ENCODE measurements at places on chromosomes 16 and 17.

GRCh38 chr17:43020789-43021740, 1.1 kb downstream of the VAT1 start:
- no peak for DNase-seq

DNA sequence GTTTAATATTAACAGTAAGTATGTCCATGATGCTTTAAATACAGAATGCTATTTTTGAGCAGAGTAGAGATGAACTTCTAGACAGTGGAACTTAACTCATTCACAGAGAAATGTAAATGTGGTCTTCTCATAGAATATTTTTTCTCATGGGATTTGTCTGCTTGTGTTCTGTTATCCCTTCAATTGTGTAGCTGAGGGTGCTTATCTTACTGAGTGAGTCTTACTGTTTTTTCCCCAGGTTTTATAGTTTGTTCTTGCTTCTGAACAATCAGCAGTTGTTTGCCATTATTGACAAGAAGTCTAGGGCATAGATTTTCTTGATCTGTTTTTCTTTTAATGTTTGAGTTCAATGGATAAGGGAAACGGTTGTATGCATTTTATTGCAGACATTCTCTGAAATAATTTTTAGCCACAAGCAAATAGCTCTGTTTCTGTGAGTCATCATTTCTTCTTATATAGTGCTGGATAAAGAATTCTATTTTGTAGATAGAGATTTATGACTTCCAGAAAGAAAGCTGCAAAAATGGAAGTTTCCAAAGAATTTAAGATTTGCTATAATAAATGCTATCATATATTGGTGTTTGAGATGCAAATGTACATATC, 60.5 kb downstream of the NF1 start:
- no peak for DNase-seq

DNA sequence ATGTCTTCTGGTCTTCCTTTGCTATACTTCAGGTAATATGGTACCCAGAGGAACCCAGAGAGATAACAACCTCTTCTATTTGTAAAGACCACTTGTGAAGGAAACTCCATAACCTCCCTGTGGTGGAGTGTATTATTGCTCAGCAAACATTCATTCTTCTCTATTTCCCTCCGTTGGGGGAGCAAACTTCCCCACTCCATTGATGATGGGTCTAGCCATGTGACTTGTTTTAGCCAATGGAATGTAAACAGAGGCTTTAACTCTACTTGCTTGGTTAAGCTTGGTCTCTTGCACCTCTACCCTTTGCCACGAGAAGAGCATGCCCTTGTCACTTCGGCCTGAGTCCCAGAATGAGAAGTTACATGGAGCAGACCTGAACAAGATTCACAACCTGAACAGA, 30.0 kb upstream of the SKAP1 start:
- no peak for DNase-seq

GRCh38 chr17:58679263-58680037, 12.4 kb downstream of the TEX14 start:
- no peak for DNase-seq

DNA sequence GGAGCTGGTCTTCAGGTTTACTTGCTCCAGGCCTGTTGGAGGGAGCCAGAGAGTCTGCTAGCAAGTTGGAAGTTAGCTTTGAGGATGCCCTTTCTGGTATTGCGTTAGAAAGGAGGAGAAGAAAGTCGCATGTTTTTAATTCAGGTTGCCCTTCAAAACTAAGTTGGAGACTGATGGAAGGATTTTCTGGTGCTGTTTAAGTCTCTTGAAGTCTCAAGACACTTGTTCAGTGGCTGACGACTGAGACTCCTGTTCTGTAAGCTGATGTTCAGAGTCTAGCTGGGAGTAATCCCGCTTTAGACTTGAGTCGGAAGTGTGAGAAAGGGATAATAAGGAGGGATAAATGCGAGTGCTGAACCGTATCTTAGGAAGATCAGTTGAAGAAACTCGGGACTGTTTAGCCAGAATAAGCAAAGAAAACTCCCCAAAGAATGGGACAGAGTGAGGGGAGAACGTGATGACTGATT, 740 bp downstream of the AATF start:
- DNase-seq = no peak

GRCh38 chr16:57531253-57531575, 5.2 kb downstream of the CCDC102A start:
- DNase-seq = no peak

DNA sequence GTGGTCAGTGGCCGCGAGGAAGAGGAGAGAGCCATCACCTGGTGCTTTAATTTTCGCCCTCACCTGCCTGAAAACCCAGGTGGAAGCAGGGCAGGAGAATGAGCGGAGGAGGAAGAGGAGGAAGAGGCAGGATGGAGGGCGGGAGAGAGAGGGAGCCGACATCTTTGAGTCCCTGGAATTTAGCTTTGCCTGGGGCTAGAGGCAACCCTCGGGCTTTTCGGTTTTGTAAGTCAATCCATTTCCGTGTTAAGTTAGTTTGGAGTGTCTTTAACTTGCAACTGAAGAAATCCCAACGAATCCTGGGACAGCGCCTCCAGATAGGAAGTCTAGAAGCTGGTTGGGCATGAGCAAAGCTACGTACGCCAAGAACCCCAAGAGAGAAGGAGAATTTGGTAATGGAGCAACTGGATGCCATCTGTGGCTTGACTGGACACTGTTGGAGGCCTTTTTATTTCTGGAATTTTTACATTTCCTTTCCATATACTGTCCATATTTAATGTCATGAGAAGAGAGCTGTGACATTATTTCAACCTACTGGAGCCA, 36.9 kb upstream of the ATP2A3 start:
- DNase-seq = no peak

GRCh38 chr17:44487170-44487569, 16.0 kb downstream of the GPATCH8 start:
- DNase-seq = no peak

Measured in NCI-H1092 (cell line).